ENCODE measurements at places on chromosomes 1 and 21.

GRCh38 chr21:29626801-29627470 lies 312.9 kb downstream of the GRIK1 start:
- DNase-seq = no peak

GRCh38 chr1:210821615-210822014 lies 312.3 kb downstream of the KCNH1 start:
- DNase-seq = no peak

DNA sequence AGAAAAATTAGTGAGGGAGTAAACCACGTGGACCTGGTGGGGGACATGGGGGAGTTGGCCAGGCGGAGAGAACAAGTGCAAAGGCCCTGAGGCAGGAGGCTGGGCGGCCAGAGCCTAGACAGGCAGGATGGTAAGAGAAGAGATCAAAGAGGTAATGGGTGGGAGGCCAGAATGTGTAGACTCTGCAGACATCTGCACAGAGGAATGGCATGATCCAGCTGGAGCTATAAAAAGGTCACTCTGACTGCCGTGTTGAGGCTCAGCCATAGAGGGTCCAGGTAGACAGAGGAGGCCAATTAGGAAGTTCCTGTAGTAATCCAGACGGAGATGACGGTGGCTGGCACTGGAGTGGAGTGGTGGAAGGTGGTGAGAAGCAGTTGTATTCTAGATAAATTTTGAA lies 3.6 kb downstream of the H6PD start:
- DNase-seq = no peak

- DNase-seq = no peak
These were observed 278.4 kb upstream of the SNX7 start for GRCh38 chr1:98382986-98383740.

GRCh38 chr1:185501099-185501498 lies 184.1 kb upstream of the IVNS1ABP start:
- DNase-seq = no peak

DNA sequence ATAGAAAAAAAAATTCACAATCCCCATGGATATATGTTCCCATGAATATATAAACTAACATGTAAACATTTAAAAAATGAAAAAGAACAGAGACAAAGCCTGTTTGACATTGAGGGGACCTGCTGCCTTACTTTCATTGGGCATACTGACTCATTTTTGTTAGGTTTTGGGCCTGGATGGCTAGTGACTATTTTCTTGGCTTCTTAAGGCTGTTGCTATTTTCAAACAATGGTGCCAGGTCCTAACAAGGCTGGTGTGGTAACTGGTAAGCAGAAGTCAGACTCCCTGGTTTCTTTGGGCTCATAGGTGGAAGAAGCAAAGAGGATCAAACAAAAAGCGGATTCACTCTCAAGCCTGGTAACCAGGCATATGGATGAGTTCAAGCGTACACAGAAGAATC lies 51.0 kb downstream of the LAMC2 start:
- DNase-seq = no peak

- no peak for DNase-seq
These were observed 468.1 kb downstream of the ADGRL2 start for GRCh38 chr1:82268826-82269225.

DNA sequence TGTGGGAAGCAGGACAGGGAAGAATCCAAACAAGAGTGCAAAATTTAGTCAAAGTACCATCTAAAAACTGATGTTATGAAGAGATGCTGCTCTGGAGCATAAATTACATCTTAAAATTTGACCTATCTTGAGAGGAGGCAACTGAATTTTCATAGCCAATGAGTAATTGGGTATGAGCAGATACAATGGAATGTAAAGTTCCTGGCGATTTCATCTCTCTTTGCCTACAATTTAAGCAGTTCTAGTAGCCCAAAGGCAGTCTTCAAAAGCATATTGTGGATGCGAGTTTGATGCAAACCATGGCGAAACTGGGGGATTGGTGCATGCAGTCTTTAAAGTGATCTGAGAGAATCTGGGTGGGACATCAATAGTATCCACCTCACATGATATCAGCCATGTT lies 1265.9 kb downstream of the BRINP3 start:
- no peak for DNase-seq

DNA sequence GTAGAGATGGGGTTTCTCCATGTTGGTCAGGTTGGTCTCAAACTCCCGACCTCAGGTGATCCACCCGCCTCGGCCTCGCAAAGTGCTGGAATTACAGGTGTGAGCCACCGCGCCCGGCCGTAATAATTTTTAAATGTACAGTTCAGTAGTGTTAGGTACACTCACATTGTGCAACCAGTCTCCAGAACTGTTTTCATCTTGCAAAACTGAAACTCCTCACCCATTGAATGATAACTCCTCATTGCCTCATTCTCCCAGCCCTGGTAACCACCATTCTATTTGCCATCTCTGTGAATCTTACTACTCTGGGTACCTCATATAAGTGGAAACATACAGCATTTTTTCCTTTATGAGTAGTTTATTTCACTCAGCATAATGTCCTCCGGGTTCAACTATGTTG lies 3.4 kb downstream of the NLRP3 start:
- no peak for DNase-seq

DNA sequence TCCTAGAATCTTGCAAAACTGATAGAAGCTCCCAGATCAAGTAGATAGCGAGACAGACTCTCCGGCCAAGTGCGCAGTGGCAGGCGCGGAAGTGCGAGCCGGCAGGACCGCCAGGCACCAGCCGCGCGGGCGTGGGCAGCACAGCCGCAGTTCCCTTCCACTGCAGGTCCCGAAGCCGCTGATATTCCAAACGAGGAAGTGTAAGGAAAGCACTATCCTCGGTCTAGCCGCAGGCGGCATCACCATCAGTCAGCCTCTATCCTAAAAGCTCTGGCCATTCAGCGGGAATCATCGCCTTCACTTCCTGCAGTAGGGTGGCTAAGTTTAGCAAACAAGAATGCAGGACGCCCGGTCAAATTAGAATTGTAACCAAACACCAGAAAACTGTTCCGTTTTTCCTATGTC lies 710 bp downstream of the GLRX2 start:
- DNase-seq = no peak

- DNase-seq = no peak
These were observed 8.3 kb downstream of the HMGCL start for GRCh38 chr1:23816906-23817305.

DNA sequence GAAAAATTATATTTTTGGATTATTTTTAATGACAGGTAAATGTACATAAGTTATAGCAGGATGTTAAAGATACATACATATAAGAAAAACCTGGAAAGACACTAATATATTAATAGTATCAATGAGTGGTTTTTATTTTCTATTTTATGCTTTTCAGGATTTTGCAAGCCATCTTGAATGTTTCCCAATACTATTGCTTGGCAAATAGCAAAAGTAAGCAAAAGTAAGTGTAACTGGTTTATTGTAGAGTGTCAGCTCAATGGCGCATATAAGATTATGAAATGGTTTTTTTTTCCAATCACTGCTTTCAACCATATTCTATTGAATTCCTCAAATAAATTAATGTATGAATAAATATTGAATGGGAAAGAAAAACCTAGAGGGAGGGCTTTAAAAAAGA lies 36.4 kb downstream of the ZNF684 start:
- DNase-seq = no peak

Measured in DMS79 (cell line).